ENCODE measurements at places on chromosomes 16 and 17.

GRCh38 chr16:66212428-66212827 is 154.1 kb upstream of the CDH5 start:
- no peaks in the 10 kb centered on the region for H3K36me3 ChIP-seq
- no peak overlapping the region for H3K27ac ChIP-seq
- no peak overlapping the region for H3K4me3 ChIP-seq
- DNase-seq: no peak

GRCh38 chr17:74334393-74335039 is 8.5 kb downstream of the KIF19 start:
- H3K27me3 ChIP-seq: no peaks in the 10 kb centered on the region
- no peak overlapping the region for H3K27ac ChIP-seq
- H3K4me3 ChIP-seq: no peak overlapping the region
- no peaks in the 10 kb centered on the region for H3K36me3 ChIP-seq

DNA sequence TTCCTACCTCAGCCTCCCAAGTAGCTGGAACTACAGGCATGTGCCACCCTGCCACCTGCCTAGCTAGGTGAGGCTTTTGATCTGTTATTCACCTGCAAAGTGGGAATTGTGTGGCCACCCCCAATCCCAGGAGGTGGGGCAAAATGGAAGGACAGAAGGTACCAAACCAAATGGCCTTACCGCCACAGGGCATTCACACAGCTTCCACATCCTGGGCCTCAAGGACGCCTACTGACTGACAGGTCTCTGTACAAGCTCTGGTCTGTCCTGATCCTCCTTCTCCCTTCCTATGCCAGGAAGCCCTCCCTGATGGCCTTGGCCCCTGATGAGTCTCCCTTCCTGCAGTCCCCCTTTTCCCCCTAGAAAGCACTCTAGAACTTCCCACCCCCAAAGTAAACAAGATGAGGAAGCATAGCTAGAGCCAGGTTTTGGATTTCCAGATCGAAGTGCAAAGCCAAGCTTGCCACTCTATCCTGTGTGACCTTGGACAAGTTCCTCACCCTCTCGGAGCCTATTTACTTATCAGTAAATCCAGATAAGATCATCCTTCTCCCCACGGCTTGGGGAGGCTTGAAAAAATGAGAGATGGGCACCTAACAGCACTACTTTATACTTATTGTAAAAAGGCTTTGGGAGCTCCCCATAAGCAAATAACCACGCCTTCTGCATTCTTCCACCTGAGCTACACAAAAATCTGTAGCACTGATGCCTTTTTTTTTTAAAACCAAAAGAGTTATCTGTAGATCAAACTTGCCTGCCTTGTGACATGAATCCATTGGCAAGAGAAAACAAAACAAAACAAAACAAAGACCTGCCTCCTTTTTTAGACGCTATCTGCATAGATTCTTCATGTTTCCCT is 4.5 kb downstream of the PLLP start:
- peak overlapping the region; percentile 1 for H3K4me3 ChIP-seq
- DNase-seq: no peak
- no peak overlapping the region for H3K27ac ChIP-seq
- H3K27me3 ChIP-seq: peaks cover 18% of the 10 kb centered on the region

DNA sequence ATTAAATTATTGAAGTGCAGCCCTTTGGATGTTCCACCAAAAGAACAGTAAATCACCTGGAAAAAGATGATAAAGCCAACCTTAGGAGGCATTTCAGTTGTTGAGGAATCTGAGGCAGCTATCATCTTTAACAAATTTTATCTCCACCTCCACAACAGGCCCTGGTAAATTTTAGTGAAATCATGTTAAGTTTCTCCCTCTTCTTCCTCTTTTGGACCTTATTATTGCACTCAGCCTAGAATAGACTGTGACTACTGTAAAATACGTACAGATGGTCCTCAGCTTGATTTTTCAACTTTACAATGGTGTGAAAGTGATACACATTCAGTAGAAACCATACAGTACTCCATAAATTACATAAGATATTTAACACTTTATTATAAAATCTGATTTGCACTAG is 90.3 kb downstream of the USP32 start:
- H3K4me1 ChIP-seq: no peaks in the 10 kb centered on the region
- H3K27ac ChIP-seq: no peak overlapping the region
- no peaks in the 10 kb centered on the region for H3K27me3 ChIP-seq
- DNase-seq: no peak

Data from trophoblast cell (in vitro differentiated cells and primary cell).